AG09319 (cell line): ENCODE measurements at places on chromosomes 7 and 10.

- no peak for DNase-seq
These were observed 97.8 kb downstream of the ABCC2 start for GRCh38 chr10:99880080-99880835.

DNA sequence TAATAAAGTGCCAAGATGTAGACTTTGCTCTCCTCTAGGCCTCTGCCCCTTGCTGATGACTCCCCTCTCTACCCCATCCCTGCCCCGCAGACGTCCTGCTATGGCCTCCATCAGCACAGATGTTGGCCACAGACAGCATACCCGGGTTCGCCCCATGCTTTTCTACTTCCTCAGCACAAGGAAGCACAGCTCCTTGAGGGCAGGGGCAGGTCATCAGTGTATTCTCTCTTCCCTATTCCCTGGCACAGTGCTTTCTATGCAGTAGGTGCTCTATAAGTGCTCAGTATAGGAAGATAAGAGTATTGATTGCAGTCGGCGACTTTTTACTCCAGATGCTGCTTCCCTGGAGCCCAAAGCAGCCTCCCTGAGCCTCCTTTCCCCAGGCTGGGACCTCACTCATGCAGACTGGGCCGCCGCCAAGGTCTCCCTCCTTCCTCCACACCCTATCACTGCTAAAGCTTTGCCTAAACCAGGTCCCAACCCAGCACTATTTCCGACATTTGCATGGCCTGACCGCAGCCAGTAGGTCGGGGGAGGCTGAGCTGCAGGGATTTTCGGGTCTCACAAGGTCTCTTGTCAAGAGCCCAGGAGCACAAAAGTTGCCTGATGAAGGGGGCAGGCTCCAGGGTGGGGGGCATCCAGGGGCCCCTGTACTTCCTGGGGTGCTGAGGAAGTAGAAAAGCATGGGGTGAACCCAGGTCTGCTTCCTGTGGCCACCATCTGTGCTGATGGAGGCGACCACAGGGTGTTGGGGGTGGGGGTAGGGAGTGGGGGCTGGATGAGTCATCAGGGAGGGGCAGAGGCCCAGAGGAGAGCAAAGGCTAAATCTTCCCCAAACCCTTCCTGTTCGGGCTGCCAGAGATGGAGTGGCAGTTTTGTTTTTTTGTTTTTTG is 8.0 kb downstream of the CALHM3 start:
- DNase-seq = no peak

DNA sequence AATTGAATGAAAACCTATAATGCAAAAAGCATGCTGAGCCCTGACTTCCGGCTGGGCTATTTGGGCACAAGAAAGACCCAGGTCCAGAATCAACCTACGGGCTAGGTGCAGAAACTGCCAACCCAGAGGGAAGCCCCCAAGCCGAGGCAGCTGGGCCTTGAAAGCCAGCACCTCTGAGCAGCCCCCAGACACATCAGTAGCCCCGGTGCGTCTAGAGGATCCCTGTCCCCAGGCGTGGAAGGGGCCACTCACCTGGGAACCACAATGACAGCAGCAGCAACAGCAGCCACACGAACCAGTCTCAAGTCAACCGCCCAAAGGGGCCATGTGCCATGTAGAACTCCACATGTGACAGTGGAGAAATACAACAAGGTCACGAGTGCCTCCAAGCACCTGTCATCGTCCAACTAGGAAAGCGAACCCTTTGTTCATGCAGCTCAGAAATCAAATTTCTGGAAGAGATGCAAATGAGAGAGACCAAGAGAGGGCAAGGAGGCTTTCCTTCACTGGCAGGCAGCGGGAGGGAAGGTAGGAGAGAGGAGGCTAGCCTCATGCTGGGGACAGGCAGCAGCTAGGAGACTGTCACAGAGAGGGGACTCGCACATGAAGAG is 57.5 kb upstream of the CHST15 start:
- DNase-seq = no peak

- no peak for DNase-seq
These were observed 6.0 kb upstream of the PON1 start for GRCh38 chr7:95330204-95330960.

DNA sequence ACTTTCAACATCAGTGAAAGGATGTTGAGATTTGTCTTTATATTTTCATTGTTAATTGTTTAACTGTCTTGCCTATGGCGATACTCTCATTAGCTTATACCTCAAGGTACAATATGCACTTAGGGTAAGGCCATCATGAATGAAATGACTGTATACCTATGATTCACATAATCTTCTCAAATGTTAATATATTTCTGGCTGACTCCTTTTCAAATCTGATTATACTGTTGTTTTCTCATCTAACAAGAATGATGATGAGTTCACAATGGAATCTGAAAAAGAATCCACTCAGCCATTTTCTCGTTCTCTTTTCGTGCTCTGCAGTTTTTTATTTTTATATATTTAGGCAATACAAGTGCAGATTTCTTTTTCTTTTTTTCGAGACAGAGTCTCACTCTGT is 159.1 kb downstream of the ARHGAP12 start:
- no peak for DNase-seq

GRCh38 chr7:19772841-19773760 is at the start of gene TMEM196:
Gene TMEM196 (minus strand): TSS chr7:19773617. CDS start chr7:19772696, 921 bp downstream.
- no peak for DNase-seq

- DNase-seq = no peak
These were observed 32.0 kb downstream of the SFMBT2 start for GRCh38 chr10:7378602-7379403.

- no peak for DNase-seq
These were observed 11.2 kb upstream of the FRMPD2 start for GRCh38 chr10:48285710-48286109.

- no peak for DNase-seq
These were observed 39.5 kb upstream of the CHST15 start for GRCh38 chr10:124132876-124133275.

DNA sequence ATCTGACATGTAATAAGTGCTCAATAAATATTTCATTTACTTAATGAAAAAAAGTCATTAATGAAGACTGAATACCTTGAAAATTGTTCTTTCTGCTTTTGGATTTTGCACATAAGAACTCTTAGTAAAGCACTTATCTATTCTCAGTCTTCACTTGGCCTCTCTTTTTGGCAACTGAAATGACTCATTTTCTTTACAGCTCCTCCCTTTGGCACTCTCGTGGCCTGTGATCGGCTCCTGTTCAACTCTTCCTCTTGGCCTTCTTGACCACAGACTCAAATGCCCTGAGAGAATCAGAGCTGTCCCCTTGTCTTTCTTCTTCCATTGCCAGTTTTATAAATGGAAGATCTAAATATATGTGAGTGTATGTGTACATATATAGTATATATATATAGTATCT is 54.2 kb downstream of the FOXP2 start:
- DNase-seq = no peak

DNA sequence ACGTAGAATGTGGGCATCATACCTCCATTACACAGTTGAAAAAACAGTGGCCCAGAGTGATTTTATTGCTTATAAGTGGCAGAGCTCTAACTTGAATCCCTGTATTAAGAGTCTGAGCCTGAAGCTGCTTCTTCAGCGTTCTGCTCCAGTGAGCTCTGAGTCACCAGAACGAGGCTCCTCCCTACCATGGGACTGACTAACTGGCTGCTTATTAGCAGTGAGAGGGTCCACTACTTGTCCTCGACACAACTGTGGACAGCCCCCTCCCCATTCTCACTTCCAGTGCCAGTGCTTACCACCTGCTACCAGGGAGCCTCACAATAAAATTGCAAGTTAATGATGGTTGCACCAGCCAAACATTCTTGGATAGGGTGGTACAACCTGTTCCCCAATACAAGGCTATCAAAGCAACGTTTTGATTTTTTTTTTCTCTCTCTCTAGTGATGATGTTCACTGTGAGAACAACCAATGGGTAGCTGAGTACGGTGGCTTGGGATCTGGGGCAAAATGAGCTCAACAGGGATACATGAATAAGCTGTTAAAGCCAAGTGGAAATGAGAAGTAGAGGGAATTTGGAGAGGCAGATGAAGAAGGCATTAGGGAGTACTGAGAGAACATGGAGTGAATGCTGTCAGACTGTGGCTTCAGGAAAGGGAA is 2.7 kb upstream of the NRG3 start:
- DNase-seq = no peak

GRCh38 chr10:131677671-131678070 is 223.1 kb upstream of the PPP2R2D start:
- no peak for DNase-seq

DNA sequence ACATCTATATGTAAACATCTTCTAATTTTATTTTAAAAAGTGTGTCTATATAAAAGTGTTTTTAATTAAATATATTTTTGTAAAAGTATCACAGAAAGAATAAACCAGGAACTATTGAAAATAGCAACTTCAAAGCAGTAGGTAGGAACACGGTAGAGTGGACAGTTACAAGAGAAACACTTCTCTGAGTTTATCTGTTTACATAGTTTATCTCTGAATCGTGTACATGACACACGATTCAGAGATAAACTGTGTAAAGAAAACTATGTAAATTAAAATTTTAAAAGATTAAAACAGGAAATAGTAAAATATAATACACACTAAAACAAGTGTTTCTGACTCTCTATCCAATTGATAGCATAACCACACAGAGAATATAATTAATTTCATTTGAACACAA is 25.1 kb upstream of the FAM170B start:
- DNase-seq = no peak

- DNase-seq = peak; percentile 84
These were observed 185.0 kb upstream of the TMEM196 start for GRCh38 chr7:19958309-19958896.

DNA sequence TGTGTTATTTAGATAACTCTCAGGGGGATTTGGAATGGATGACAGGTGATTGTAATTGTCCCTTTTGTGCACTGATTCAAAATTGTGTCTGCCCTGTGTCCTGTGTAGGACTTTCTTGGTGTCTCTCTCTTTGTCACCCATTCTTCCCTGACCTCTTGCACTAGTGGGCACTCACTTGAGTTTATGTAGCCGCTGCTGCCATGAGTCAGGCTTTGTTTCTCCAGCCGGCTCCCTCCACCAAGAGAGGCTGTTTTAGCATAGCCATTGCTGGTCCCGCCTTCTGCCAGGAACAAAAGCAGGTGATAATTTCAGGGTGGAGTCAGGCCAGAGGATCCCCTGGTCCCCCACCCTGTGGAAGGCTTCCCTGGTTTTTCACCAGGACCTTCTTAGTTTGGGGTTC is 8.4 kb downstream of the COL17A1 start:
- no peak for DNase-seq

- DNase-seq = no peak
These were observed 1.0 kb downstream of the UBTD1 start for GRCh38 chr10:97499561-97500296.

- DNase-seq = no peak
These were observed 144.2 kb downstream of the CTTNBP2 start for GRCh38 chr7:117728890-117729624.

DNA sequence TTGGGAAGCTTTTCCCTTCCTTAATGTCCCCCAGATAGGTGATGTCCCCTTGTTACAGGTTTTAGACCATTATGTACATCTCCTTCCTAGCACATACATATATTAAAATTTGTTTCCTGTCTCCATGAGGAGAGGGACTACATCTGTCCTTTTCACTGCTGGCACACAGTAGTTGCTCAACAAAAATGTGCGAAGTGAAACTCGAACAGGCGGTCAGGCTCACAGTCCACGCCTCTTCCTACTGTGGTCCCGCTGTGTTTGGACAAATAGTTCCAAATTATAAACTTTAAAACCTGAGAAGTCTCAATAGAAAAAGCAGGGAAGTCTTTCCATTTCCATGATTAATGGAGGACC is 1.2 kb upstream of the HHEX start:
- no peak for DNase-seq

DNA sequence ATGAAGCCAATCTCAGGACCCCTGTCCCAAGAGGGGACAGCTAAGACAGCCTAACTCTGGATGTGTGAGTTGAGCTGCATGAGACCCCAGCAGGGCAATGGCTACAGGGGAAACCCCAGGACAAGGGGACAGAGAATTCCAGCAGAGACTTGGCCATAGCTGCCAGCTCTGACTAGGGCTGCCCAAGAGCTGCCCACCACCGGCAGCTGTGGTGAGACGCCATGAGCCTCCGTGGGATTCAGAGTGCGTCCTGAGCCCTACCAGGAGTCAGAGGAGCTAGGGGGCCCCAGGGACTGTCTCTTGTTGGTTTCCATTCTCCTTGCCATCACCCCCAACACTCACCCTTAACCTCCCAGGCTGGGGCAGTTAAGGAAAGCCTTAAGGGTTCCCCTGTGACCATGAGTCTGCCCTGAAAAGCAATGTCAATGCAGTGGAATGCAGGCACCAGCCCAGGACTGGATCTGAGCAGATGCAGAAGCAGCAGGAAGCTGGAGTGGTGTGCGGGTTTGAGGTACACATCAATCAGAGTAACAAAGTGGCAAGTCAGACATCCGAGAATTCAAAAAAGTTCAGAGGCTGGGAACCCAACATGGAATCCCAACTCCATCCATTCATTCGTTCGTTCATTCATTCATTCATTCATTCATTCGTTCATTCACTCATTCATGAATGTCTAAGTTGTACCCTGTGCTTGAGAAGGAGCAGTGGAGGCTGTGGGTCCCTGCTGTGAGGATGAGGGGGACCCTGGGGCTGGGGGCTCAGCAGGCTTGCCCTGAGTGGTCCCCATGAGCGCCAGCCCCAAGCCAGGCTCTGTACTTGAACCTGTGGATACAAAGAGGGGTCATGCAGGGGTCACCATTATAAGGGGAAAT is 52.9 kb downstream of the C10orf120 start:
- no peak for DNase-seq

DNA sequence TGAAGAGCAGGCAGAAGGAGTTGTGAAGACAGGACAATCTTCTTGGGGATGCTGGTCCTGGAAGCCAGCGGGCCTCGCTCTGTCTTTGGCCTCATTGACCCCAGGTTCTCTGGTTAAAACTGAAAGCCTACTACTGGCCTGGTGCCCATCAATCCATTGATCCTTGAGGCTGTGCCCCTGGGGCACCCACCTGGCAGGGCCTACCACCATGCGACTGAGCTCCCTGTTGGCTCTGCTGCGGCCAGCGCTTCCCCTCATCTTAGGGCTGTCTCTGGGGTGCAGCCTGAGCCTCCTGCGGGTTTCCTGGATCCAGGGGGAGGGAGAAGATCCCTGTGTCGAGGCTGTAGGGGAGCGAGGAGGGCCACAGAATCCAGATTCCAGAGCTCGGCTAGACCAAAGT is 1.5 kb downstream of the CHPF2 start:
- DNase-seq = no peak

DNA sequence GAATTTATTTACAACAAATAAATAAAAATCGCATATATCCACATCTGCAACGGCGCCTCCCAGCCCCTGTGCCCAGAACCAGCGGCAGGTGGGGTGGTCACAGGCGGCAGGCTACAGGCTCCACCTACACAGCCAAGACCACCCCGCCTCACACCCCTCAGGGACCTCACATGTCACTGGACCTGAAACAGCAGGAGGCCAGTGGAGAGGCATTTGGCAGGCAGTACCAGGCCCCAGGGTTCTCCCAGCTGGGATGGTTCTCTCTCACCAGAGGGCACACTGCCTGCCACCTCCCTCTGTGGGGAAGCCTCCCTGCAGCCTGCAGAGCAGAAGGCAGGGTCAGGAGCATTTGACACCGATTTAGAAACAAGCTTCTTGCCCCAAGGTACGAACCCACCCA is 81.5 kb downstream of the MAD1L1 start:
- no peak for DNase-seq

GRCh38 chr10:114188001-114188400 is 8.8 kb downstream of the TDRD1 start:
- DNase-seq = no peak
